ENCODE measurements at places on chromosomes 7 and 10.

- no peak for DNase-seq
Observed at GRCh38 chr7:70384891-70385290, 747.1 kb upstream of the GALNT17 start.

- no peak for DNase-seq
Observed at GRCh38 chr7:103124429-103124979, 24.4 kb downstream of the NAPEPLD start.

- no peak for DNase-seq
Observed at GRCh38 chr10:35446439-35446838, 110.1 kb downstream of the CCNY start.

DNA sequence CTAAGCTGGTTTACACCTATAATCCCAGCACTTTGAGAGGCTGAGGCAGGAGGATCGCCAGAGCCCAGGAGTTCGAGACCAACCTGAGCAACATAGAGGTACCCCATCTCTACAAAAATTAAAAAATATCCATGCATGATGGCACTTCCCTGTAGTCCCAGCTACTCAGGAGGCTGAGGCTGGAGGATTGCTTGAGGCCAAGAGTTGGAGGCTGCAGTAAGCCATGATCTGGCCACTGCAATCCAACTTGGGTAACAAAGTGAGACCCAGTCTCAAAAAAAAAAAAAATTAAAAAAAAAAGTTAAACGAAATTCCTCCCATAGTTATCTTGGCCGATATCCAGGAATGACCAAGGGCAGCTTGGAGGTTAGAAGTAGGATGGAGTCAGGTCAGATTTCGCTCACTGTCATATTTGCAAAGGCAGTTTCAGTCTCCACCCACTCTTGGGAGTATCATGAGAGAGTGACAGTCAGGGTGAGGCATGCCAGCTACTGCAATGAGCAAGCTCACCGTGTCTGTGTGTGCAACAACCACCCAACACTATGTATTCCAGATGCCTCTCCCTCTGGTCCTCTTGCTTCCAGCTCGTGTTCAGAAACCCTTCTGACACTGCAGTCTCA is 6.0 kb upstream of the ZDHHC4 start:
- DNase-seq = no peak

DNA sequence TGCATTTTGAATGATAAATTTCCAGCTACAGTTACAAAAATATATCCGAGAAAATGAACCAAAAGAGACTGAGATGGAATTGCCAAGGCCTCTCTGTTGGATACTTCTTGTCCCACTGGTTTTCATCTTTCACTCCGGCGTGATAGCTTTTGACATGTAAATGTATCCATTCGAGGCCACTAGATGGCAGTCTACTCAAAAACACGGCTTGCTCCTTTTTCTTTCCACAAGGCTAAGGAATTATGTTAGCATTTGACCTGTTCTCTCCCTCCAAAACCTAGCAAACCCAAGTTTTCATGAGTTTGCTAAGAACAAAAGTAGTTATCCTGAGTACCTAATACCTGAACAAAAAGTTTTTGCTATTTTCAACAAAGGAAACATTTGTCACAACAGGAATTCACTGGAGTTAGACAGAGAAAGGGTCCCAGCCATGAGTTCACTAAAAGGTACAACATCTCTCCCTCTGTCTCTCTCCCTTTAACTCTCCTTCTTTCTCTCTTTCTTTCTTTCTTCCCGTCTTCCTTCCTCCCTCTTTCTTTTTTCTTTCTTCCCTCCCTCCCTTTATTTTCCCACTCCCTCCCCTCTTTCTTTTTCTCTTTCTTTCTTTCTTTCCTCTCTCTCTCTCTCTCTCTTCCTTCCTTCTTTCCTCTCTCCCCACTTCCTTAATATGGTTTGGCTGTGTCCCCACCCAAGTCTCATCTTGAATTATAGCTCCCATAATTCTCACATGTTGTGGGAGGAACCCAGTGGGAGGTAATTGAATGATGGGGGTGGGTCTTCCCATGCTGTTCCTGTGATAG is 207.9 kb upstream of the MYO3A start:
- DNase-seq = peak; percentile 42

DNA sequence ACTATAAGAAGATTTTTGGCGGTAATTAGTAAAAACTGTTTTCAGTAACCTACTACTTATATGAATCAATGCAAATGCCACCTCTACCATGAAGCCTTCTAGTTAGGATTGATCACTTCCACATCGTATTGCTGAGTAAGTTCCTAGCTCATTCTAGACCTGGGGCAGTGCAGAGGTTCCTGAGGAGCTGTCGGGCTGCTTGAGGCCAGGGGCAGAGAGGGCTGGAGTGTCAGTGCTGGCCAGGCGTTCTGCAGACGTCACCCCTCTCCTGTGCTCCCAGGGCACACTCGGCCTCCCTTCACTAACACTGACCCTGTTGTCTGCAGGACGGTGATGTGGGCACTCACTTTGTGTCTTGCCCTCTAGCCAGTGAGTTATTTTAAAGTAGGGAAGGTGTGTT is 275.7 kb downstream of the CELF2 start:
- DNase-seq = no peak

DNA sequence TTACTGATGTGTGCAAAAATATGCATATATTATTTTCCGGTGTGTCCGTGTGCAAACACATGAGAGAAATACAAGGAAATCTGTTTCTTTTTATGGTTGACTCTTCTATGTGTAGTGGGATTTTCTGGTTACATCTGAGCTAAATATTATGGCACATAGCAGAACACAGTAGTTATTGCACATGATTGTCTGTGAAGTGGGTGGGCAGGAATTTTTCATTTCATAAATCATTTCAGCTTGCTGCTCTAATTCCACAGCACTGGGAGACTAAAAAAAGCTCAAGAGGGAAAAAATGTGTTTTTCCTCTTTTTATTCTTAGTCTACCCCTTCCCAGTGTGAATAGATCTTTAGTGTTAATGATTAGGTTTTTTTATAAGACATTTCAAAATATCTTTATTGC is 197.9 kb downstream of the MBL2 start:
- DNase-seq = no peak

DNA sequence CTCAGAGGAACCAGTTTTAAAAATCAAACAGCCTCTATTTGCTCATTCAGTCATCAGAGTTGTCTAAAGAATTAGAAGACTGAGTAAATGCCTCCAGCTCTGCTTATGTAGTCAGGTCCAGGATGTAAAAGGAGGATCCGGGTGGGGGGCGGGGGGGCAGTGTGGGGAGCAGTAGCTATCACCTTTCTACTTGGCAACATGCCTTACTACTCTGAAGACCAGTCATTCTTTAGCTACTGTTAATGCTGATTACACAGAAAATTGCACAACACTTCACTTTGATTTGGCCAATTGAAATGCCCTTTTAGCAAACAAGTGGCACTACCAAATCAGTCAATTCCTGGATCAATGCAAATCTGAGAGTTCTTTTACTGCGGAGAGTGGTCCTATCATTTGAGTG is 164.2 kb downstream of the NXPH1 start:
- DNase-seq = no peak

DNA sequence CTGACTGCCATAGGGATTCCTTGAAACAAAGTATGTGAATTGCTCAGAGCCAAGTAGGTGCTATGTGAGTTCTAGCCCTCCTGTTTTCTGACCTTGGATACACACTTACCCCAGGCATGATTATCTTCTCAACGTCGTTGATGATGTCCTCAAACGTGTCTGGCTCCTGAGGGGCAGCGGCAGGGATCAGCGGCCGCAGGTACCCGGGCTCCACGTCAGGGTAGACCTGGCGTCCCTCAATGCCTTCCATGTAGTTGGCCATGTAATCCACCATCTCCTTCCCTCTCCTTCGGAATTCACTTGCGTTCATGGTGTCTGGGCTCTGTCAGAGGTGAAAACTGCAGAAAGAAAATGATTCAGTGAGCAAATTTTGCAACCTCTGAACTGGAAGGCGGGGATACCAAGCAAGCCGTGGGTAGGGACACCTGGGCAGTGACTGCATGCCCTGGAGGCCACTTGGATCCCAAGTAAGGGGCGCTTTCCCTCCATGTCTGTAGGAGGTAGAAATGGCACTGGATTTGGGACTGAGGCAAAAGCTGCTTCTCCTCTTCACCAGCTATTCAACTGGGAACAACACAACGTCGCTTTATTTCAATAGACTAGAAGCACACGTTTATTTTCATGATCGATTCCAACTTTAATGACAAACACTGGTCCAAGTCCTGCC is 21.3 kb downstream of the DDC start:
- no peak for DNase-seq

DNA sequence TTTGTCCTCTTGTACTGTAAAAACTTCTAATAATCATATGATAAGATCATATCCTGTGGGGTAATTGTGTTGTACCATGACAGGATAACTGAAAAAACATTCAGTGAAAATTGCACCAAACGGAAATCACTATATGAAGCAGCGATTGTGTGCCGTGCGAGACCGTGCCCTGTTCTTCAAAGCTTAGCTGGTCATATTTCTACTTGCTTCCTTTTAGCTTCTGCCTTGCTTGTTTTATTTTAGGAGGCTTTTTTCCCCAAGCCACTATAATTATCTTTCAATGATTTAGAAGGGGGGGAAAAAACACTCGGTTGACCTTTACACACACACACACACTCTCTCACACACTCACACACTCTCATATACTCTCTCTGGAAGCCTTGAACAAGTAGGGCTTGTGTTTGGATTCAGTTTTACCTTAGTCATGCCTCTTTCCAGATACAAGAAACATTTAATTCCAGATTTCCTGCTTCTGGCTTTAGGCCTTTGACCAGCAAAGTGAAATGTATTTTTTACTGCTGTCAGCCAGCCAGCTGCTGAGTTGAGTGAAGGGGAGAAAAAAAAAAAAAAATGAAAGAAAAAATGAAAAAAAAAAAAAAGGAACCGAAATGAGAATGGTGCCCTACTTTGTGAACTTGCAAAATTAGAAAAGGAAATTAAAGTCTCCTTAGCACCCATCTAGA is 181.4 kb downstream of the ARID5B start:
- DNase-seq = no peak

- no peak for DNase-seq
Observed at GRCh38 chr7:137970253-137970975, 31.5 kb downstream of the CREB3L2 start.

DNA sequence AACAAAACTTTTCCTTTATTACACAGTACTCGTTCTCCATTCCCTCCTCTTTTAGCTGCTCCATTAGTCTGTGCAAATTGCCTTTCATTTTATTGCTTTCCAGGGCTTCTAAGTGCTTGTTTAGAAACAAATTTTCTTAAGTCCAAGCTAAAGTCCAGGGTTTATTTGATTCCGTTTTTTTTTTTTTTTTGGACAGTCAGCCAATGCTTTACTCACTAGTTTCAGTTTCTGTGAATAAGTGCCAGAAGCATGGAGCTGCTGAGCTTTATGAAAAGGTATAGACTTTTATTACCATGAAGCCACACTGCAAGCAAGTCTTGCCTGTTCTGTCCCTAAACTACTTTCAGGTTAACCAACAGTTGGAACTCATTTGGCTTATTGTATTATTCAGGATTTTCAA is 455.0 kb downstream of the GFRA1 start:
- no peak for DNase-seq

DNA sequence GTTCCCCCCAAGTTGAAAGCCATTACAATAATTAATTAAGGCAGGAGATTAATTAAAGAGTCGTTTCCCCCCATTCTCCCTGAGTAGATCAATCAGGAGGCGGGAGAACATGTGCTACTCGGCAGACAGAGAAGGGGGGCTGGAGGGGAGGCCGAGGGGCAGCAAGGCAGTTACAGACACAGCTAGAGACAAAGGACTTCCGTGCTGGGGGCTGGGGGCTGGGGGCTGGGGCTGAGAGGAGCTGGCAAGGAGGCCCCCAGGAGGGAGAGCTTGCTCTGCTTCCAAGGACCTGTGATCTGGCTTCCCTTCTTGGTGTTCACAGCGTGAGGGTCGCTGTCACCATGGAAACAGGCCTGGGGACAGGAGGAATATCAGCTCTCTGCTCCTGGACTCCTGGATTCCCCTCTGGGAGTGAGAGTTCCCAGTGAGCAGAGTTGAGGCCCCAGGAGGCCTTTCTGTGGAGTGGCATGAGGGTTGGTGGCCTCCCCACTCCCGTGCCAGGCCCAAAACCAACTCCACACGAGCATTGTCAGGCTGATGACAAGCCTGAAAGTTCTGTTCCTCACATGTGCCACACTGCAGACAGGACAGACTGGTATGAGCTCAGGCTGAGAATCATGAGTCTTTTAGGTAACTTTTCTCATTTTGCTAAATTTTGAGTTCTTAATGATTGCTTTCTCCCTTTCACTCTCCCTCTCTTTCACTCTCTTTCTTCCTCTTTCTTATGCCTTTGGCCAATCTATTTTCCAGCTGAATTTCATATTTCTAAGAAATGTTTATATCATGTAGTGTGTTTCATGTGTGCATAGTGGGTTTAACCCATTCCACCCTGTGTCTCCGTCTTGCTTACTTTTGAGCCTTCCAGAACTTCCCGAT is 16.4 kb downstream of the FAM241B start:
- DNase-seq = no peak

DNA sequence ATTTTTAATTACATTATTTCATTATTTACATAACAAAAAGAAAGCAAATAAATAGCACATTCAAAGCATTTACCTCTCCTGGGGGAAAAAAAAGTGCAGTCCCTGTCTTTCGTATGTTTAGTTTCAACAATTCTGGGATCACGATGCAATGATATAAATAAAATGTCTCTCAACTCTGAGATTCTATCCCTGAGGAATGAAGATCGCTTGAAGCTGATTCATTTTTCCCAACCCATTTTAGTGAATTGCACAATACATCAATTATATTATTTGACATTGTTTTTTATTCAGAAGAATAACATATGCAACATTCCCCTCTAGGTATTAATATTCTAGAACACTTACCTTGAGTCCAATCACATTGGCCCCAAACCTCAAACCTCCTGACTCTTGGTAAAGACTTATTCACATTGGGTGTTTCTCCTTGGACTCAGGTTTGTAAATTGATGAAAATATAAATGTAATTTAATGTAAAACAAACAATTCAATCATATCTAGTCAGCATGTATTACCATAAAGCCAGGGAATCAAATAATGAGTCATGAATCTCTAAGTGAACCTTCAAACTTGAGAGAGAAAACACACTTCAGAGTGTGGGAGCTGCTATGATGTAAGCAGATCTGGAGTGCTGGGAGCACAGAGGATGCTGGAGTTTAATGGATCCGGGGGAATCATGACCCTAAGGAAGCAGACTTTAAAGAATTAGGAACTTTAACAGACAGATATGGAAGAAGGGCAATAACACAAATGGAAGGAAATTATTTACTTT is 5.3 kb upstream of the SCIN start:
- no peak for DNase-seq

DNA sequence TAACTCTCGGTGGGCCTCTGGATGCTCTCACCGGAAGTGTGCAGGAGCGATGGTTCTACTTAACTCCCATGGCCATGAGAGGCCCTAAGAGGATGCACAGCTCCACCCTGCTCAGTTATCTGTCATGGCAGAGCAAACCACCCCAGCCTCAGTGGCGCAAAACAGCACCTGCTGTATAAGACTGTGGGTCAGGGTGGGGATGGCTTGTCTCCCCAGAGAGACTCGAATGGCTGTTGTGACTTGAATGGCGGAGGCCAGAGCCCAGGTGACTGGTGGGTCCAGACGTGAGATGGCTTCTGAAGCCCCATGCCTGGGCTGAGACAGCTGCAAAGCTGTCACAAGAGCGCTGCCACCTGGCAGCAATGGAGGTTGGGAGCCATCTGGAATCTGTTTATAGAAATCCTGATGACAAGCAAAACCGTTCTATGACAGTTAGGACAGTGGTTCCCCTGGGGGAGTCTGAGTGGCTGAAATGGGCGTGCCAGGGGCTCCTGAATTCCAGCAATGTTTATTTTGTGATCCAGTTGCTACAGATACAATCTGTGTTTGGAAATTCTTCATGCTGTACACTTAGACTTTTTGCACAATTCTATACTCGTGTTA is 490.5 kb downstream of the TCERG1L start:
- no peak for DNase-seq

GRCh38 chr10:13257621-13258140 is 23.5 kb upstream of the UCMA start:
- DNase-seq = no peak

Measured in body of pancreas (tissue), 4 donors.